ENCODE measurements at places on chromosomes 6 and 20.
A peak's percentile ranks its signal among the peaks of the same experiment; 100 is the strongest.

DNA sequence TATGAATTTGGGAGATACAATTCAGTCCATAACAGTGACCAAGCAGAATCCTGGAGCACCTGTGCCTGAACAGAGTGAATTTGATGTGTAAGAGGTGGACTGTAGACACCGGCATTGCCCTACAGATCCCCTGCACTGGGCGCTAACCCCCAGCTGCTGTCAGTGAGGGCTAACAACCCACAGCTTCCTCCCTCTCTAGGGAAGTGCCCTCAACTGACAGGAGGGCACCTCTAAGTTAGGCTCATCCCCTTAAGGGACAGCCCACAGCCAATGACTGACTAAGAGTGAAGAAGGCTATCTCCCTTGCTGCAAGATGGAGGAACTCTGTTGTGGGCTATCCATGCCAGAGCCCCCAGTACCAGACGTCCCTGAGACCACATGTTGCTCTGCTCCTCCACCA lies 15.3 kb upstream of the BPIFB1 start:
- DNase-seq: no peak

- DNase-seq: peak; percentile 80
These were observed 69.9 kb upstream of the DDR1 start for GRCh38 chr6:30814146-30815040.

DNA sequence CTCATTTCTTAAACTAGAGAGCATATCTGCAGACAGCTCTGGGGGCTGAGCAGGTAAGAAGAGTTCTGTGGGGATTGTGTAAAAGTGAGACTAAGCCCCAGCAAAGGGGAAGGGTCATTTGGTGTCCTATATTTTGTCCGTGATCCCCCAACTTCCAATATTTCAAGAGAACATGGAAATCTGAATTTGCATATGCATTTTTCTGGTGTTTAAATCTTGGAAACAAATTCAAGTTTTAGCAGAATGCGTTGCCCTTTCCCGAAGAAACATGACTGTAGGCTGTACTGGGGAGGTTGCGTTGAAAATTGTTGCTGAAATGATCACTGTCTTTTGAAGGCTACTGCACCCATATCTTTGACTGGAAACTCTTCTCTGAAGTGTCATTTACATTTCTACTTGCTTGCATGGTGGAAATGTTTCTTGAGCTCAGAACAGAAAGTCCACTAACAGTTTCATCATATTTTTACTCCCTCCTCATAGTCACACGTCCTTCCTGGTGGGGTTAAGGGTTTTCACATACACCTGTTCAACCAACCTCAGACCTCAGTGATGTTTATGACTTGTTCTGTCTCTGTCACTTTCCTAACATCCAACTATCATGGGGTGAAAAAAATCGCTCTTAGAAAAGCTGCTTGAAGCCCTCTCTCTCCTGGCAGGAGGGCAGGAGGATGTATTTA lies 140.3 kb downstream of the BCAS1 start:
- DNase-seq: no peak

- no peak for DNase-seq
These were observed 107.1 kb downstream of the UNC5CL start for GRCh38 chr6:40931931-40932330.

DNA sequence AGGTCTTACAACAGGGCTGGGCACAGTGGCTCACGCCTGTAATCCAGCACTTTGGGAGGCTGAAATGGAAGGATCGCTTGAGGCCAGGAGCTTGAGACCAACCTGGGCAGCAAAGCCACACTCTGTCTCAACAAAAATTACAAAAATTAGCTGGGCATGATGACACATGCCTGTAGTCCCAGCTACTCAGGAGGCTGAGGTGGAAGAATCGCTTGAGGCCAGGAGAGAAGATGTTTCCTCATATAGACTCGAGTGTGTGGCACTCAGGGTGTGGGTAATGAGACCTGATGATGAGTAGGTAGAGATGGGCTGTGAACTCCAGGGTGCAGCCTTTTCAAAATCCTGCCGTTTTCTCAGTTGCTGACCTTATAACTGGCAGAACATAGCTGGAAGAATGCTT lies 125.3 kb upstream of the FOXO3 start:
- DNase-seq: no peak

DNA sequence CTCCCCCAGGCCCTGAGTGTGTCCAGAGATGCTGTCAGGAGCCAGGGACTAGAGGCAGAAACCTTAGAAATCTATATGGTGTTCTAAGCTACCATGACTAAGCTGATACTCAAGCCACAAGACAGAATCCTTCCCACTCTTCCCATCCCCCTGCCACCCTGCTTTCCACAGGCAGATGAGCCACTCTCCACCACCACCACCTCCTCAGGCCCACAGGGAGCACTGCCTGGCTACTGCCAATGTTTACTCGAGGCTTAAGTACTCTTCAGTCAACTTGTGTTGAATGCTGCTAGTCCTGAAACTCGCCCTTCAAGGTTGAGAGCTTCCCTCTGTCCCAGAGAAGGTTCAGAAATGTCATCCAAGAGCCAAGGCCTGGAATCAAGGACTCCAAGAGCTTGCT lies 56.2 kb downstream of the CENPW start:
- DNase-seq: no peak

GRCh38 chr6:115539531-115539930 lies 521.2 kb downstream of the FRK start:
- no peak for DNase-seq

DNA sequence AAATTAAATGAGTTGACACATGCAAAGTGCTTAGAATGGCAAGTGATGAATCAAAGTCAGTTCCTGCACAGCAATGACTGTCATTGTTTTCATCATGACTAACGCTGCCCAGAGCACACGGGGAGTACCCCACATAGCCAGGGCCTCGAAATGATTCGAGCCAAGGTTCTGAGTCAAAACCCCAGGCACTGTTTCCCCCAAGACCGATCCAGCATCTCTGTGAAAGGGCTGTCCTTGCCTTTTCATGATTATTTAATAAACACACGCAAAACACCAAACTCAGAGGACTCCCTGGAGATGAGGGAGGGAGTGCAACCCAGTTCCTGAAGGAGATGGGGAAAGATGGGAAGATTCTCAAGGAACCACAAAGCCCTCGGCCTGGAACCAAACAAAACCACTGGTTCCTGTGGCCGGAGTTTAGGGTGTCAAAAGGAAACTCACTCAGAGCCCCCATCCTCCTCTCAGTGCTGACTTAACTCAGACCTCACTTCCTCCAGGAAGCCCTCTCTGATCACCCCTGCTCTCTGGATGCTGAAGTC lies 3.8 kb downstream of the PREX1 start:
- DNase-seq: peak; percentile 85

DNA sequence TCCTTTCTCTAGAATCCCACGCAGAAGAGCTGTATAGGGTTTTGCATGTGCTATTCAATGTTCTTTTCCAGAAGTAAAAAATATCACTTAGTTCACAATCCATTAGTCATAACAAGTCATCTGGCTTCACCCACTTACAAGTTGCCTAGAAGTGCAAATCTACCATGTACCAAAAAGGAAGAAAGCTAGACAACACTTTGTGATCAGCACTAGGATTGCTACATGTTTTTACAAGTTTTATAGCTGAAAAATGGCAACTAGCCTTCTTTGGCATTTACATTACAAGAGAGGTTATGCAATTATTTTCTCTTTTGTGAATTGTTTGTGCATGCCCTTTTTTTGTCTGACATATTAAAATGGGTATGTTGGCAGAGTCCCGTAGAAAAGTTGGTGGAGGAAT lies 85.6 kb upstream of the PTPRK start:
- DNase-seq: no peak

- no peak for DNase-seq
These were observed 493.2 kb upstream of the CHD6 start for GRCh38 chr20:42111349-42111748.

GRCh38 chr6:163355426-163355991 lies 59.0 kb upstream of the QKI start:
- peak; percentile 76 for DNase-seq

- DNase-seq: no peak
These were observed 9.0 kb downstream of the PAK5 start for GRCh38 chr20:9829835-9830234.

DNA sequence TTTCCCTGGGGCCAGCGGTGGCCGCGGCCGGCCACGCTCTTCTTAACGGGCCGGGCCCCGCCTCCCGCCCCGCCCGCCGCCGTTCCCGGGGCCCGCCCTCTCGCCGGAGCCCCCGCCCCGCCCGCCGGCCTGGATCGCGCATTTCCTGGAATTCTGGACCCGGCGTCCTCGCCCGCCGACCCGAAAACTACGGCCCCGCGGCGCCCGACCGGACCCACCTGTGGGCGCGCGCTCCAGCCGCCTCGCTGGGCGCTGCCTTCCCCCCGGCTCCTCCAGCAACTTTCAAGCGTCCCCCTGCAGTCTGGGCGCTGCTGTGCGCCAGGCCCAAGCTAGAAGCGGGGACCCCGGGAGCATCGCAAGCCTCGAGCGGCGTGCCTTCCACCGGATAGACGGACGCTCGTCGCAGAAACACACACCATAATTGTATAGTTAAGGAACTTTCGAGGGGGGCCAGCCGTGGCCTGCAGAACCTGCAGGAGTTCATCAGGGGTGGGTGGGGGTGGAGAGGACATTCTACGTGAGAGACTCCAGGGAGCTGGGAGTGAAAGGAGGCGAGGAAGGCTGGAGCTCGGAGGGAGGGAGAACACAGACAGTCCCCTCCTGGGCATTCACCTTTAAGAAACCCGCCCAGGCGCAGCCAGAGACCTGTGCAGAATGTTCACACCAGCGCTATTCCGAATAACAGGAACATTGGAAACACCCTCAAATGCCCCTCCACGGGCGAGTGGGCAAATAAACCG lies at the start of gene ADA:
Gene ADA, minus strand, starts transcription at position 16 of the 740 bp plus-strand sequence. CDS start 92 bp downstream, outside the sequence.
- peak; percentile 82 for DNase-seq

- peak; percentile 73 for DNase-seq
These were observed 2.1 kb downstream of the TSPYL4 start for GRCh38 chr6:116251568-116252384.

DNA sequence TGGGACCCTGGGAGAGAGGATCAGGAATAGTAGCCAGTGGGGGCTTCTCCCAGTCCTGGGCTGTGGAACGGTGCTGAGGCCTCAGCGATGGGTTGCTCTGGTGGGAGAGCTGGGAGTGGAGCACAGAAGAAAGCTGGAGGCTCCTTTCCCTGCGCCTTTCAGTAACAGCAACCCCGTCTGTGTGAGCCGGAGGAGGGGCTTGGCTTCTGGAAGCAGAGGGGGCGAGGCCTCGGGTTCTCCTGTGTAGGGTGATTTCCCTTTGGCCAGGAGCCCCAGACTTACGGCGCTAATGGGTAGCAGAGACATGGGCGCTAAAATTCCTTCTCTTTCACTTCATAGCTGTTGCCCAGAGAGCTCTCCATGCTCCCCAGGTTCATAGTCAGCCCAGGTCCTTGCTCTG lies 55.0 kb downstream of the DAAM2 start:
- no peak for DNase-seq

DNA sequence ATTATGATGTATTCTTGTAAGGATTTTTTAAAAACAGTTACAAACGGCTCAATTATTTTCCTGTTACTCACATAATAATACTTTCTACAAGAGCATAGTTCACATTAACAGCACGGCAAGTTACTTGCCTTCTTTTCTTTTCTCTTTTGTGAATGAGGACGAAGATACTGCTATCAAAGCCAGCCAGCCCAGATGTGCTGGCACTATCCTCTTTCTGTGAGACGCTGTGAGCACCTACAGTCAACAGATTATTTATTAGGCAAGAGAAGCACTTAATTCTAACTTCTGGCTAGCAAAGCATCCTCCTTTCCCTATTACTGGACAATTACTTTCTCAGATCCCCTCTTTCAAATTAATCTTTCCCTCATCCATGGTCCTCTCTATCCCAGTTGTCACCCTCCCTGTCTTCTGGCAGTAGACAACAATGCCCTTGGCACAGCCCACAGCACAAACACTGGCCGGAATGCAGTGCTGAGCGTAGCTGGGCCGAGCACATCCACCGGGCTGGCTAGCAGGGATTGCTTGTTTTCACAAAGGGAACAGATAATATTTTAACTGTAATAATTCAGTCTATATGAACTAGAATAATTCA lies 262.1 kb downstream of the FOXC1 start:
- peak; percentile 53 for DNase-seq

- DNase-seq: no peak
These were observed 143.8 kb downstream of the STXBP5 start for GRCh38 chr6:147347882-147348575.

DNA sequence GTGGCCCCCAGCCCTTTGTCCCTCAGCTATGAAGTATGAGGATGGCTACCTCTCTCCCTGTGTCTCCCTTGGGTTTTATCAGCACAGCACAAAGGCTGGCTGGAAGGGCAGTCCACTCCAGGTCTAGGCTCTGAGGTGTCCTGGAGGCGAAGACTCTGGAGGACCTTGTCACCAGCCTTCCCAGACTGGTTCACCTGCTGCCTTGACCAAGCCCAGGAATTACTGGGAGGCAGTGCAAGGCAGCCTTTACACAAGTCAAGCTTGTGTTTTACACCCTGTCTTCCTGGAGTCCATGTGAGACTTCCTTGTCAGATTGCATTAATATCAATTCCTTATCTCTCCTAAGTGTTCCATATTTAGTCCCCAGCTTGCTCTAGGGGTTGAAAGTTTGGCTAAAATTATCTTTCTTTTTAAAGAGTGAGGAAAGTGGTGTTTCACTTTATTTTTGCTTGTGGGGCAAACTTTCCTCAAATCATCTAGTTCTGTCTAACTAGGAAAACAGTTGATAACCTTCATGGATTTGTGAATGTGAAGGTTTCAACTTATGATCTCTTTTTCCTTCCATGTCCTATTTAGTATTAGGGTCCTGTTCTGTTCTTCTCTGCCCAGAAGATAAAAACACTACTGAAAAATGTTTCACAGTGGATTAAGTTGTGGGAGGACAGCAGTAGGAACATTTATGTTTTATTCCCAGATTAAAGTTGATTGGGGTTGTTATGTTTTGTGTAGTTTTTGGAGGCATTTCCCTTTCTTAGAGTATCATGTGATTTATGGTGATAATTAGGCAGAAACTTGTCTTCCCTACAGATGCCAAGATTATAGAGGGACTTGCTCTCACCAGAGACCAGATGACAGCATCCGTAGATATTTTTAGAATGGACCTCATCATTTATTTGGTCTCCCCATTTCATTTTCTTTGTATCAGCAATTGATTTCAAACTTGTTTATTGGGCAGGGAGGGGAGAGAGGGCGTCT lies 114.8 kb downstream of the FOXO3 start:
- no peak for DNase-seq

GRCh38 chr6:137391061-137391814 lies 103.0 kb downstream of the OLIG3 start:
- no peak for DNase-seq

All from astrocyte of the hippocampus (primary cell).